ENCODE measurements at places on chromosomes 2 and 18.

GRCh38 chr18:35271656-35272055 lies 18.4 kb downstream of the ZSCAN30 start:
- DNase-seq: no peak

- no peak for DNase-seq
Measured at GRCh38 chr2:178917555-178917954, 110.3 kb upstream of the TTN start.

DNA sequence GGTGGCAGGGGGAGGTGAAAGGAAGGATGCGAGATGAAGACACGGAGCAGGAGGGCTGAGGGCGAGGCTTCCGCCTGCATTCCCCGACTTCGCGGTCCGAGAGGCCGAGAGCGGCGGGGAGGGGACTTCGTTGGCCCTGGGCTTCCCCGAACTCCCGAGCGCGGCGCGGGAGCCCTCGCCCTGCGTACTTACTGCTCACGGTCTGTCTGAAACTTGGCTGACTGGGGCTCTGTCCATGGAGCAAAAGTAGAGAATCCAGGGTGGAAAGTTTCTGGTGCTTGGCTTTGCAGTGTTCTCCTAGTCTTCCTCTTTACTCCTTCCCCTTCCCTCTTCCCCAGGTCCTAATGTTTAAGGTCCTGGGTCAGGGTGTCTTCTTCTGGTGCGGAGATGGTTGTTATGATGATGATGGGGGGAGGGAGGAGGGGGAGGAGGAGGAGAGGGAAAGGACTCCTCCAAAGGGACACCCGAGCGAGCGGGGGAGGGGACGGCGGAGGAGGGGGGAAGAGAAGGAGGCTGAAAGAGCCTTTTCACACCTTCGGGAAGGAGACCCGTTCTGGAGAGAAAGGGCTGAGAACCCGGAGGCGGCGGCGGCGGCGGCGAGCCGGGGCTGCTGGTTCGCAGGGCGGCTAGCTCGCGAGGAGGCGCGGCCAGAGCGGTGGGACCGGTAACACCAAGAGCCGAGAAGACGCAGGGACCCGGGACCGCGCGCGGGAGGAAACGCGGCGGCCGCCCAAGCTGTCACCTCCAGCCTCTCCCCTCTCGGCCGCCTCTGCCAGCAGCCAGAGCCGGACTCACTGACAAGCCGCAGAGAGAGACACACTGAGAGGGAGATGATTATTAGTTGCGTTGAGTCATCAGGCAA lies at the start of gene SATB2:
Gene SATB2, minus strand, starts transcription at position 793 of the 862 bp plus-strand sequence. CDS start 1,902 bp downstream, outside the sequence.
- DNase-seq: no peak

GRCh38 chr18:9297007-9297393 lies 37.6 kb upstream of the TWSG1 start:
- no peak for DNase-seq

DNA sequence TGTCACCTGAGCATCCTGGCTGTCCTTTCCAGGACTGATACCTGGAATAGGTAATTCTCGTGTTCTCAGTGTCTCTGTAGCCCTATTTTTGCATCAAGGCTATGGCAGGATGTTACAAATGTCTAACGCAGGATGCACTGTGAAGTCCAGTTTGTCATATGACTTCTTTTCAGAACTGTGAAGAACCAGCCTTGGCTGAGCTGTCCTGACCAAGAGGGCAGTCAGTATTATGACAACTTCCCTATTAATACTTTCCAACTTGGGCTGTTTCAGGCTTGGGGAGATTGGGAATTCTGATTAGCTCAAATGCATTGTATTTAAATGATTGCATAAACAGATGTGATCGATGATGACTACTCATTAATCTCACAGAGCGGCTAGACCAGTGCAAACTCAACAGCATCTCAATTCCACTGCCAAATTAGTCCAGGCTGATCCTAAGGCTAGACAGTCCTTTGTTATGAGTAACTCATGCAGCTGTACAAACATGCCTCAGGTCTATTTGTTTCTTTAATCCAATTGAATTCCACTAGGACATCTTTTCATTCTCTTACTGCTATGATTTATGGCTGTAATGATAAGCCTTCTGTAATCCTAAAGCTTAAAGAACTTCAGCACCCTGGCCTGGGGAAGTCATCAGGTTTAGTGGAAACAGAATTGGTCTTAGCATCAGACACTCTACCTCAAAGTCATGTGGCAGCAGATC lies 331.6 kb downstream of the KCNS3 start:
- no peak for DNase-seq

DNA sequence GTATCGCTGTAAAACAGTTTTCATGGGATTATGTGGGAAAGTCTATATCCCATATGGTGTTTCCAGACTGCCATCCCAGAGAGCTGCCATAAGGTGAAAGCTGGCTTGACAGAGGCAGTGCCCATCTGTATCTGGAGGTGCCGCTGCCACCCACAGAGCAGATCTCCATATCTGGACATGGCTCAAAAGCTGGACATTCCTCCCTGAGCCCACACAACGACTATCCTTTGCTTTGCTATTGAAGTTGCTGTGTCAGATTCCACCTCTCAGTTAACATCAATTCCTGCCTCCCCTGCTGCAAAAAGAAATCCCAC lies 55.2 kb downstream of the RND3 start:
- DNase-seq: no peak

- no peak for DNase-seq
Measured at GRCh38 chr2:129092956-129093355, 774.3 kb upstream of the HS6ST1 start.

DNA sequence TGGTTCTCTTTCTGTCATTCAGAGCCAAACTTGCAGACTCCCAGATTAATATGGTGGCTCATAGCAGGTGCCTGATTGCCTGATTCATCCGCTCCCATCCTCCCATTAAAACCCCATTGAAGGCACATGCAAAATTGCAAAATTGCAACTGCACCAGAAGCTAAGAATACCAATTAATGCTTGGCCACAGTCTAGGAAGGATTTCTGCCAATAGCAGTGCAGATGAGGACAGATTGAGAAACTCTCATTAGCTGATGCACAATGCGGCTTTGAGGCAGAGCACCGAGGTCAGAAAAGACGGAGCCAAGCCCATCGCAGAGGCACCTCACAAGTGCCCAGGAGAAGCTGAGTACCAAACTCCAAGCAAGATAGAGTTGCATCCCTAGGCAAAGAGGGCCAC lies 172.8 kb downstream of the ARL4C start:
- no peak for DNase-seq

DNA sequence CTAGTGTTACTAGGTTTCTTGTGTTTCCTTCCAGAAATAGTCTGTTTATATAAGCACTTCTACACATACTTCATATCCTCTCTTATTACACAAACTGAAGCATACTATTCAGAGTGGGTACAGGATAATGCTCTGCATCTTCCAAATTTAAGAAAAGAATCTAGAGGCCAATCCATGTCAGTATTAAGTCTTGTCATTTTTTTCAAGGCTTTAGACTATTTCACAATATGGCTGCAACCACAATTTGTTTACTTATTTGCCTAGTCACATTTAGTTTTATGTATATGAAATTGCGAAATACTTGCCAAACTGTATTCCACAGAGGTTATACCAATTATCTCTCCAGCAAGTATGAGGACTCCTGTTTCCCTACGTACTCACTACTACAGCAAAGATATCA lies 27.9 kb downstream of the IWS1 start:
- no peak for DNase-seq

GRCh38 chr2:186523791-186524190 lies 37.7 kb downstream of the ZC3H15 start:
- DNase-seq: no peak

GRCh38 chr2:105368759-105369408 lies 30.0 kb downstream of the FHL2 start:
- DNase-seq: no peak

DNA sequence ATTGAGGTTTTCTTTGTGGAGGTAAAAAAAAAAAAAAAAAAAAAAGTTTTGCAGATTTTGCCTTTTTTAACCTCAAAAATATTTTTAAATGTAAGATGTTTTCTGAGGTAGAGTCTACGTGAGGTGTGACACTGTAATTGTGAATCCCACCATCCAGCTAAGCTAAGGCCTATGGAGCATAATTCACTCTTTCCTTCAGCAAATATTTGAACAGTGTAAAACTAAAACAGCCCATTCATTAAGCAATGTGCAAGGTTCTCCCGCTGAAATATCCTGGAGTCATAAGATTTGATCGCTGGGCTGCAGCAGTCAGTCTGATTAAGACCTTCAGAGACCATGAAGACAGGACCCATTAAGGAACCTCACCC lies 105.1 kb downstream of the HNRNPLL start:
- no peak for DNase-seq

- DNase-seq: no peak
Measured at GRCh38 chr18:8584798-8585197, 24.4 kb upstream of the RAB12 start.

DNA sequence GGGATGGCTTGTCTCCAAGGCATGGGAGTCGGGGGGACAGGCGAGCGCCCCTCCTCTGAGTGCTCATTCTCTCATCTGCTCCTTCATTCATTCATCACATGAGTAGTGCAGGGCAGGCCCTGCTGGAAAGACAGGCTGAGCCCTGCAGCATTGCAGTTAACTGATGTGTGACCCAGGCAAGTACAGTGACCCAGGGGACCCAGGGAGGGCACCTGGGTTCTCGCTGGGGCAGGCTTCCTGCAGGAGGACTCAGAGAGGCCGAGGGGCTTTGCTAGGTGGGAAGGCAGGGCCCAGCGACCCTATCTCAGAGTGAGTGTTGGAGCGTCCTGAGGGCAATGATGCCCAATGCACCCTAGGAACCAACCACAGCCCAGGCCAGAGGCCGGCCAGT lies 30.6 kb downstream of the HJURP start:
- DNase-seq: no peak

DNA sequence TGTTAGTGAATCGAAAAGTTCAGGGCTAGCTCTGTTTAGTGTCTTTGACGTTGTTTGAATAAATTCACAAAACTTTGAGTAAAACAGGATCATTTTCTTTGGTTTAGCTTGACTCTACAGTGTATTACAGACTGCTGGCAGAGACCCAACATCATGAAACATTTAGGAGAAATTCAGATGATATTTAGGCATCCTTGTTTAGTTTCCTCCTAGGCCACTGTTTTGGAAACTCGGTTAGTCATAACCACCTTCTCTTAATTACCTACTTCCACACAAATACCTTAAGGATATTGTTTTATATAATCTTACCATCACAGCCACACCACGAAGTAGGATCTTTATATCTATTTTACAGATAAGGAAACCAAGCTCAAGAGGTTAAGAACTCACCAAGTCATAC lies 7.8 kb downstream of the LIMS1 start:
- peak; percentile 17 for DNase-seq
